Stimulated activated CD8-positive, alpha-beta memory T cell treated with anti-CD3 and anti-CD28 coated beads, Interleukin-4, amount 100 ng/mL, for 4 hours (primary cell): ENCODE measurements at places on chromosomes 12 and 14.

DNA sequence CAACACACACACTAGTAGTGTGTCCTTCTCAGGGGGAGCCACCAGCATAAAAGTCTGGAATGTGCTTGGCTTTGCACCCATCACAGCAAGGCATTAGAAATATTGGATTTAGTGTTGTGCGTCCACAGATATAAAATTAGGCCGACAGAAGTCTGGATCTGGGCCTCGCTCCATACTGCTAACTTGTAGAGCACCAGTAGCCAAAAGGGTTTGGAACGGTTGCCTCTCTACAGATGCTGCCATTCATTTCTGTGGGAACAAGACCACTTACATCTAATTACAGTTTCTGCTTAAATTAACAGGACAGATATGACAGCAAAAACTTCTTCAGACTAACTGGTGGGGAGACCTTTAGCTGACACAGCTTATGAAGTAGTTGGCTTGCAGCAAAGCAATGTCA lies 94.2 kb downstream of the EXOC5 start:
- no peak for DNase-seq

DNA sequence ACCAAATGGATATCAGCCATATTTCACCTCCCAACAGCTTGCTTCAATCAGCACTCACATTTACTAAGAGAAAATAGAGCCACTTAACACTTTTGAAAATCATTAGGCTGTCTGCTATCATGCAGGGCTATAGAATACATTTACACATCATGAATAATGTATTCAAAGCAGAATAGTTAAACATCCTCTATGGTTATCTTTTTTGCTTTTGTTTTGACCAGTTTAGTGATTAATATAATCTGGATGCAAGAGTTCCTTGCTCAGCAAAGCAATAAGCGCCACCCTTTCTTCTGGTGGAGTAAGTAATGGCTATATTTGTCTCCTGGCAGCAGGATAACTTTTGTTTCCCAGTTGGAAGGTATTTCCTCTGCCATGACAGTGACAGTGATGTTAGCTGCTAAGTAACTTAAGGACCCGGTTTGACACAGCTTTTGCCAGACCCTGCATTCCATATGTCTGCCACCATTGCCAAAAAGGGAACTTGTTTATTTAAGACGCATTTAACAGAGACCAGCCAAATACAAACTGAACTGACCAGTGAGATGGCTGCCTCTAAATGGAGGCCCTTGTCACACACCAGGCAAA lies 70.3 kb upstream of the NR2C1 start:
- DNase-seq = no peak

DNA sequence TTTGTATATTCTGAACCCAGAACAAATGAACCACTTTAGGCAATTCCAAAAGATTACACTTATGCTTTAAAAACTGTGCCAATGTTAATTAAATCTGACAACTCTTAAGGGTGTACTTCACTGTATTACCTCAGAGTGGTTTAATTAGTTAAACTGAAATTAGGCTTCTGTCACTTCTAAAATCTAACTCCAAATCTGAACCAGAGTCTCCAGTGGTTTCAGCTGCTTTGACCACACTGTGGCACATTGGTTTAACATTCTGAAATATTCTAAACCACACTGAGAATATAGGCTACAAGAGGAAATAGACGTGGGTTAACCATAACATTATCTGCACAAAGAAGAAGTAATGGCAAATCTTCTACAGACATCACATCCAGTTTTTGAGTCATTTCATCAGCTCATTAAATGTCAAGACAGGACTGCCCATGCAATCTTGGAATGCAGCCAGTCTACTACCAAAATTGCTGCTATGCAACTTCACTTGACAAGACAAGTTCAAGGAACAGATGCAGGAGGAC lies 94.8 kb downstream of the LRP6 start:
- no peak for DNase-seq

- no peak for DNase-seq
These were observed 21.4 kb upstream of the APPL2 start for GRCh38 chr12:105257321-105257728.

GRCh38 chr12:51448618-51449256 lies 24.1 kb downstream of the SLC4A8 start:
- DNase-seq = no peak
